CD4-positive, alpha-beta T cell treated with Interferon alpha-2 for 1 hour (primary cell): ENCODE measurements at places on chromosomes 6 and 20.

DNA sequence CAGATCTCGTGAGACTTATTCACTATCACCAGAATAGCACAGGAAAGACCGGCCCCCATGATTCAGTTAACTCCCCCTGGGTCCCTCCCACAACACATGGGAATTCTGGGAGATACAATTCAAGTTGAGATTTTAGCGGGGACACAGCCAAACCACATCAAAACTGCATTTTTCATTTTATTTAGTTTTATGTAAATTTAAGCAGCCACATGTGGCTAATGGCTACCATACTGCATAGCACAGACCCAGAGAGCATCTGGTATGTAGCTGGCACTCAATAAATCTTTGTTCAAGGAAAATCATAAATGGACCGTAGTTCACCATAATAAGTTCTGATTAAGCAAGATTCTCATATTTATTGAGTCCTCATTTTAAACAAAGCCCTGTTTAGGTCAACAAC lies 15.3 kb downstream of the GFOD1 start:
- DNase-seq = no peak

DNA sequence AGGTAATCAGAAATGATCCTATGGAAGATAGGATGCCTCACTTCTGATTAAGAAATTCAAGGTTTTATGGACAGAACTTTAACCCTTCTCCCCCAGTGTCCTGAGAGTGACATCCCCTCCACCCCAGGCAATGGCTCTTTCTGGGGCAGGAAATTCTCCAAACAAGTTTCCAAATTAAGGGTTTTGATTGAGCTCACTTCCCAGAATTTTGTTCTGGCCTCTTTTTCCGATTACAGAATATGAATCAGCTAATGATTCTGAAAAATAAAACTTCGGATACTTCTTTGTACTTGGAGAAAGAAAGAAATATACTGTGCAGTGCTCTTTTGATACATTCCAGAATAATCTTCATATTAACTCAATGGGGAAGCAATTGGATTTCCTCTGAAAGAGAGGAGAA lies 32.8 kb upstream of the TASP1 start:
- no peak for DNase-seq

DNA sequence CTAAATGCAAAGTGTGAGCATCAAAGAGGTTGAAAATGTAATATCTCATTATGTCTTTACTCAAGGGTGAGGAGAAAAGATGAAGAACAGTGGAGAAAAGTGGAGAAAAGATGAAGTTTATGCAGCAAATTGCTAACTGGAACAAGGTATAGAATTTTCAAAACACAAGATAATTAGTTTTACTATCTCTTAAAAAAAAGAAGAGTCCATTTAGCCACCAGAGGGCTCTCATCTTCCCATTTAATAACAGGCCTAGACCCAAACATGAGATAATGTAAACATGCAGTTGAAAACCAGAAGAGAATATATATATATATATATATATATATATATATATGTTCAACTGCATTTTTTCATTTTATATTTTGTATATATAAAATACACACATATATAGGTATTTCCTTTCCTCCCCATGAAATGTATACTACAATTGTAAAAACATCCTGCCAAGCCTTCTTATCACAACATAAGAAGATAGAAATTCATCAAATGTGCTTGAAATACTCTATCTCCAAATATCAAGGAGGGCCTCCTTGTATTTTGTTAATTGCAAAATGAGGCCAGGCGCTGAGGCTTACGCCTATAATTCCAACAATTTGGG lies 78.4 kb downstream of the ADTRP start:
- DNase-seq = no peak

DNA sequence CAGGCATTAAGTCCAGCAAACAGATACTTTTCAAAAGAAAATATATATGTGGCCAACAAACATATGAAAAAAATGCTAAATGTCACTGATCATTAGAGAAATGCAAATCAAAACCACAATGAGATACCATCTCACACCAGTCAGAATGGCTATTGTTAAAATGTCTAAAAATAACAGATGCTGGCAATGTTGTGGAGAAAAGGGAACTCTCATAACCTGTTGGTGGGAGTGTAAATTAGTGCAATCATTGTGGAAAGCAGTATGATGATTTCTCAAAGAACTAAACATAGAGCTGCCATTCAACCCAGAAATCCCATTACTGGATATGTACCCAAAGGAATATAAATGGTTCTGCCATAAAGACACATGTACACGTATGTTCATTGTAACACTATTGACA lies 20.6 kb downstream of the KCNQ5 start:
- no peak for DNase-seq

GRCh38 chr6:39422238-39422637 lies 99.7 kb upstream of the KCNK16 start:
- DNase-seq = no peak

DNA sequence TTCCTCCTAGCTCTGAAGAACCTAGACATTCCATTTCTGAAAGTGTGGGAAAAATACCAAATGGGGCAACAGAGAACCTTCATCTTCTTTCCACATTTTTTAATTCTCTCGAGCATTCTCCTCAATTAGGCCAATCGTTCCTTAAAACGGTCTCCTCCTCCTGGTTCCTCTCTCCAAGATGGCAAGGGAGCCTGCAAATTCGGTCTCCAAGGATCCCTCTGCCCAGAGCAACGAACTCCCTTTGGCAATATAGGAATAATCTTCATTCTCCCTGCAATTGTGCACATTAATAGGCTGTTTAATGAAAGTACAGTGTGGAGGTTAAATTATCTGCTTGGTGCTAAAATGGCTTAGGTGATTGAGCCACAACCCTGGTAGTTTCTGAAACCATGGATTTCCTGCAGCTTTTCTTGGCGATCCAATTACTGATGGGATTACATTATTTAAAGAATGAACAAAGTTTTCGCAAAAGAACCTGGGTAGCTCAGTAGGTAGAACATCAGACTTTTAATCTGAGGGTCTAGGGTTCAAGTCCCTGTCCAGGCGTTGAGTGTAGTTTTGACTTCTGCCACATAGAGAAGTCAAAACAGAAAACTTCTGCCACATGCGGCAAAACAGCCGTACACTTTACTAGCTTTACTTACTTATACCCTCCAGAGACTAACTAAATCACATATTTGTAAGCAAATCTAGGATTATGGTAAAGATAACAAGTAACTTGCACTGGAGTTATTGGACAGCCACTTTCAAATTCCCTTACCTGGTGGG lies 102.9 kb upstream of the ZNF184 start:
- no peak for DNase-seq

GRCh38 chr20:11676630-11677287 lies 240.9 kb upstream of the BTBD3 start:
- DNase-seq = no peak

DNA sequence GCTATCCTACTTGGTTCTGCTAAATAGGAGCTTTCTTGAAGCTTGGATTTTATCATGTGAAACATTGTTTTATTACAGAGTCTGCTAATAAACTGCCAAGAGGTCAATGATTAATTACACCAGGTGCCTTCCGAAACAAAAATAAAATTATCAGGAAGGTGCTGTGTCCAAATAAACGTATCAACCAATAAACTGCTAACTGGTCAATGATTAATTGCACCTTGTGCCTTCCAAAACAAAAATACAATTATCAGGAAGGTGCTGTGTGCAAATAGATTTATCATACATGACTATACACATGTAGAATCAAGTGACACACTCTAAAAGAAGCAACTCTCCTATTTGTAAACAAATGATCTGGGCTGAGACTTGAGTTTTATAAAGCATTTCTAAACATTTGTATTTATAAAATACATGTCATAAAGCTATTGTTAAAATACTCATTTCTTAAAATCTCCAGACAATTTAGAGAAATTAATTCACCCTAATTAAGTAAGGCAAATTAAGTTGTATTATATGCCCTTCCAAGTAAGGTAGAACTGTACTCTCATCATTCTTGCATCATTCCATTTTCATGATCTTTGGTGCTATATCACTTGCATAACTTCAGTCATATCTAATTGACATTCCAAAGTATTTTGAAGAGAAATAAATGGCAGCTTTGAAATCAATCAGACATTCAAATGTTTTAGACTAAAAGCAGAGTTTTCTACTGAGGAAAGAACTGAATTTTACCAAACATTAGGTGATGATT lies 26.8 kb downstream of the SPTLC3 start:
- DNase-seq = no peak

DNA sequence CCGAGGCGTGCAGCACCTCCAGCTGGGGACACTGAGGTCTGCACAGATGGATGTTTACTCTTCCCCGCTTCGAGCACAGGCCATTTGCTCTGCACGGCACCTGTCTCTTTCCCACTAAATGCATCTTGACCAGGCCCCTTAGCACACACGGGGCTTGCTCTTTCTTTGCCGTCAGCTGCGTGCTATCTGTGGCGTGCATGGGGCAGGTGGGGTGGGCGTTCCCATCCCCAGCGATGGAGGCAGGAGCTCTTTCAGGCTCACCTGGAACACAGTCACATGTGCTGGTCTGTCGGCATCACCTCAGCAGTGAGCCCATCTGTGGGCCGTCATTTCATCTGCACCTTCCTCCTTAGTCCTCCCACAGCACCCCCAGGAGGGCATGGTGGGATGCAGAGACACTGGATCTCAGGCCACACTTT lies 35.1 kb downstream of the RBM38 start:
- no peak for DNase-seq

DNA sequence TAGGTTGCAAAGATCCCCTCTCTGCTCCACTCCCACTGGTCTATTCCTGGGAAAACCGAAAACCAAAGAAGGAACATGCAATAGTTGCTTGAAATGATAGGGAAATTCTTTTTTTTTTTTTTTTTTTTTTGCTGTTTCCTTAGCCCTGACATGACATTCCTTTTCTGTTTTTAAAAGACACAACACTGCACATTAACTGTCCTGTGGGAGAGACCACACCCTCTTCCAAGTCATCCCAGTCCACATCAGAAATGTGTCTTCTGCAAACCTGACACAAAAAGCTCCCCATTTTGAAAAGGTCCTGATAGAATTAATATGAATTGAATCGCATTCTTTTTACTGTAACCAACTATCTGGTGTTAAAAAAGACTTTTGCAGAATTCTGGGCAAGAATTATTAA lies 43.4 kb upstream of the RIPOR2 start:
- no peak for DNase-seq

GRCh38 chr6:164579035-164579434 lies 730.4 kb downstream of the C6orf118 start:
- no peak for DNase-seq

- no peak for DNase-seq
Observed at GRCh38 chr6:148682252-148682651, 64.6 kb upstream of the UST start.

DNA sequence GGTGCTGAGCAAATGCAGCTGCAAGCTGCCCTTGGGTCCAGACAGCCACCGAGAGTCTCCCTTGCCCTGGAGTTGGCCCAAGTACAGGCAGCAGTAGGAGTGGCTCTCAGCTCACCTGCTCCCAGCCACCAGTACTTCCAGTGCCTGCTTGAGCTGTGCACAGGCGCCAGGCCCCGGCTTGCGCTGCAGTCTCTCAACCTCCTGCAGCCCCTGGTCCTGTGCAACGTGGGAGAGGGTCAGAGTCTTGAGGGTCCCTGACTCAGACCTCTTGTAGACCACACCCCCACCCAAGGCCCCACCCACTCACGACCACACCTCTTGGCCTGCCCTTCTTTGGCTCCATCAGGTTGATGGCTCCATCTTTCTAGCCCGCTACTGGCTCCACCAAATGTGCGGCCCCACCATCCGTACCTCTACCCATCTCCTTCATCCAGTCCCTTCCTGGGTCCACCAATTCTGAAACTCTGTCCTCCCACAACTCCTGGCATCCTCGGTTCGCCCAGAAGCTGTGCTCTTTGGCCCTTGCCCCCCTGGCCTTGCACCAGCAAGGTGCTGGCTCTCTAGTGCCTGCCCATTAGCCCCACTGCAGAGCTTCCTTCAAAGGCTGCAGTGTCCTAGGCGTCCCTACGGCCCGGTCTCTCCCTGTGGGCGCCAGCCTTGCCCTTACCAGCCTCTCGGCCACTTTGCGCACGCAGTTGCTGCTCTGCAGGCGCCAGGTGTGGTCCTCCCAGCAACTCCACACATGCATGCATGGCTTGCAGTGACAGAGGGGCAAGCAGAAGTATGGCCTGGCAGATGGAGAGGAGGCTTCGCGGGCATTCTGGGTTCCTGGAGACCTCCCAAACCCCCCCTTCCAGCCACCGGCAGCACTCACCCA lies 16.5 kb upstream of the SPAG4 start:
- DNase-seq = no peak

- DNase-seq = no peak
Observed at GRCh38 chr6:125188594-125189203, 35.1 kb downstream of the TPD52L1 start.

GRCh38 chr20:33277471-33278441 lies 5.3 kb upstream of the BPIFB1 start:
- DNase-seq = no peak

DNA sequence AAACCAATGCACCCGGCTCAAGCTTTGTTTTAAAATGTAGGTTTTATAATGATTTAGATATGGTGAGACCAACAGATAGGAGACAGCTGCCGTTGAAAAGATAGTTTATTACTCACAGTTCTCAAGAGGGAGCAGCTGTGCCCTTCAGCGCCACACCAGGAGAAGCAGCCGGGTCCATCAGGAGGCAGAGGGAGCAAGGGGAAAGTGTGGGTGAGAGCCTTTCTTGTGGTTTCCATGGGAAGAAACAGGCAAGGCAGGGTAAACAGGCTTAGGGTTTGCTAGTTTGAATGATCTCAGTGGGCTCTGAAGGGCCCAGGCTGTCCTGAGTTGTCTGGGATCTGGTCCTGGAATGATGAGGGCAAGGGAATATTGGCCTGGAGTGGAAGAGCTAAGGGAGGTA lies 117.7 kb upstream of the PLCB4 start:
- no peak for DNase-seq

GRCh38 chr20:53042521-53042920 lies 70.4 kb downstream of the TSHZ2 start:
- no peak for DNase-seq

- DNase-seq = no peak
Observed at GRCh38 chr6:114514170-114514569, 171.3 kb upstream of the HS3ST5 start.

DNA sequence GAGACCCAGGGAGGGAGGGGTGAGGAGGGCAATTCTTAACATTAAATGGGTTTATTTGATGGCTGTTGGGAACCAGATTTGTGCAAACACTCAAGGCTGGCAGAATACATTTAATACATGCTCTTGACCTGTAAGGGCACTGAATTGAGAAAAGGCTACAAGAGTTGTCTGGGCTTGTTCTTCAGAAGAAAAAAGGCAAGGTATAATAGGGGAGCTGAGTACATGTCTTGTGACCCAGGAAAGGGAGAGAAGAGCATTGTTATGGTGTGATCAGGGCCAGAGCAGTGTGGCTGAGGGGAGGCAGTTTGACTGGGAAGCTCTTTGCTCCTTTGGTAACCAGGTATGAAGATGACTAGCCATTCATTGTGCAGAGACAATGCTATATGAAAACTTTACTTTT lies 18.9 kb downstream of the KLHL31 start:
- no peak for DNase-seq
